ENCODE measurements at places on chromosomes 2 and 18. TPM values are rescaled to one million over a fixed set of nuclear protein-coding genes. Genes with fewer than 3 reads are reported as not detected.

Gene ZBTB7C
- total RNA-seq: 0.42 TPM

Gene CYRIA
- total RNA-seq: 1.2 TPM

DNA sequence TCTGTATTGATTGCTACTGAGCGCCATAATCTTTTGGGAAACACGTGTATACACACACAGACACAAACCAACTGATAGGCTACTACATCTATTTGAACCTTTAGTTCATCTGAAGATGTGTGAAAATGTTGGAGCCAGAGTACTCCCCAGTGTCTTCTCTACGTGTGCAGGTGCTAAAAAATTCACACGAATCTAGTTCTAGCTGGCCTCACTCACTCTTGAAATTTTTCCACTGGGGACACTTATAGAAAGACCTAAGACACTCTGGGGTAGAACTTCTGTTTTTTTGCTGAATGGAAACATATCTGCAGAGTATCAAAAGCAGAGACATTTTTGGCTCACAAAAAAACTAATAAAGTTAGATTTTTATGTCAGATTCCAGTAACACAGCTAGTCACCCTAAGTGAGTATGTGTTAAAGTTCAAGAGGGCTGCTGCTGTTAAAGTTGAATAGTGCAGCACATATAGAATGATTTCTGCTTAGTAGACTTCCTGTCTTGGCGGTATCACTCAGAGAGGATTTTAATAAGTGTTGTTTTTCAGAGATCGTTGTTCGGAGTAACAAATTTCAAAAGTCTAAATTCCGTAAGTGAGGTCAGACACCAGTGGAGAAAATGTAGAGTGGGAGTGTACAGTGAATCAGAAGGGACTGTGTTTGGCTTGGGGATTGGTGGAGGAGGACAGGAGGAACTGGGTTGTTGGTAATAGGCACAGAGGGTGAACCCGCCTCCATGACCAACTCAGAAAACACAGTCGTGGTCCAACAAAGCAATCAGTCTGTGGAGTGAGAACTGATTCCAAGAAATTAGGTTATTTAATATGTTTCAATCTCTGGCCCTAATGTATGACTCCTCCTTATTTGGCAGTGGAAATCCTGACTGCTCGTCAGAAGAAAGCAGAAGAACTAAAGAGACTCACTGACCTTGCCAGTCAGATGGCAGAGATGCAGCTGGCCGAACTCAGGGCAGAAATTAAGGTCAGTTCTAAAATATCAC is 43.1 kb downstream of the KCTD18 start:
- no peak overlapping the region for H3K27ac ChIP-seq
- DNase-seq: no peak
- H3K36me3 ChIP-seq: peaks cover 45% of the 10 kb centered on the region
- no peaks in the 10 kb centered on the region for H3K4me1 ChIP-seq

- H3K4me3 ChIP-seq: no peak overlapping the region
- DNase-seq: no peak
- no peaks in the 10 kb centered on the region for H3K36me3 ChIP-seq
- no peaks in the 10 kb centered on the region for H3K27me3 ChIP-seq
- H3K4me1 ChIP-seq: peaks cover 16% of the 10 kb centered on the region
- H3K27ac ChIP-seq: no peak overlapping the region
Observed at GRCh38 chr2:46486436-46486835, 7.1 kb downstream of the TMEM247 start.

- peaks cover 15% of the 10 kb centered on the region for H3K27me3 ChIP-seq
- H3K4me3 ChIP-seq: no peak overlapping the region
- no peak overlapping the region for H3K27ac ChIP-seq
- peaks cover 10% of the 10 kb centered on the region for H3K4me1 ChIP-seq
Observed at GRCh38 chr2:16774091-16774490, 108.5 kb upstream of the CYRIA start.

GRCh38 chr2:96730212-96730611 is 9.7 kb downstream of the LMAN2L start:
- H3K27ac ChIP-seq: peak overlapping the region; percentile 70
- H3K4me1 ChIP-seq: peaks cover 6% of the 10 kb centered on the region
- peak; percentile 34 for DNase-seq
- H3K4me3 ChIP-seq: no peak overlapping the region
- H3K27me3 ChIP-seq: no peaks in the 10 kb centered on the region

GRCh38 chr2:109208071-109208950 is 79.3 kb downstream of the SH3RF3 start:
- peak; percentile 41 for DNase-seq
- peaks cover 13% of the 10 kb centered on the region for H3K36me3 ChIP-seq
- H3K4me1 ChIP-seq: peaks cover 47% of the 10 kb centered on the region
- no peaks in the 10 kb centered on the region for H3K27me3 ChIP-seq
- H3K27ac ChIP-seq: peak overlapping the region; percentile 17
